Activated CD4-positive, alpha-beta T cell treated with anti-CD3 and anti-CD28 coated beads, Interleukin-2, amount 50 U/mL, for 16 hours (primary cell): ENCODE measurements at places on chromosomes 11 and 22.

GRCh38 chr11:9711454-9712307 is 47.8 kb downstream of the SWAP70 start:
- DNase-seq, result no peak

GRCh38 chr11:7651140-7651551 is 22.2 kb downstream of the CYB5R2 start:
- DNase-seq, result no peak

GRCh38 chr11:133956650-133957633 is at the start of gene IGSF9B:
Gene IGSF9B (minus strand): TSS chr11:133956968. CDS start chr11:133956754, 214 bp downstream.
- DNase-seq, result peak; percentile 91

- DNase-seq, result peak; percentile 79
Observed at GRCh38 chr11:6737872-6738466, 33.8 kb downstream of the OR2AG2 start.

GRCh38 chr22:46750863-46751443 is 11.5 kb upstream of the TBC1D22A start:
- DNase-seq, result no peak

- no peak for DNase-seq
Observed at GRCh38 chr11:78532991-78533390, 41.7 kb downstream of the NARS2 start.

GRCh38 chr11:96579656-96580055 is 189.8 kb downstream of the JRKL start:
- DNase-seq, result no peak

DNA sequence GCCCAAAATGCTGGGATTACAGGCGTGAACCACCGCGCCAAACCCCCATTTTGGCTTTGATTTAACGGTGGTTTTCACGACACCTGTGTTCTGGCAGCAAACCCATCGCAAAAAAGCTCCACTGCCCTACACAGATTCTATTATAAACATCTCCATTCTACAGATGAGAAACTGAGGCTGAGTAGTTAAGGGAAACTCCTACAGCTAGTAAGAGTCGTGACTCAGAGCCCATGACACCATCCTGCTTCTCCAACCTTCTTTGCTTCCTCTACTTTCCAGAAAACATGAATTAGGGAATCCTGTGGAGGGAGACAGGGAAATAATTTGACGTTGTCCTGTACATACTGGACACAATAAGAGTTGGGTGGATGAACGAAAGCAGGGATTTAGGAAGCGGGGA is 429 bp upstream of the SNX15 start:
- no peak for DNase-seq

GRCh38 chr11:1089738-1090599 is 15.3 kb downstream of the MUC2 start:
- no peak for DNase-seq

DNA sequence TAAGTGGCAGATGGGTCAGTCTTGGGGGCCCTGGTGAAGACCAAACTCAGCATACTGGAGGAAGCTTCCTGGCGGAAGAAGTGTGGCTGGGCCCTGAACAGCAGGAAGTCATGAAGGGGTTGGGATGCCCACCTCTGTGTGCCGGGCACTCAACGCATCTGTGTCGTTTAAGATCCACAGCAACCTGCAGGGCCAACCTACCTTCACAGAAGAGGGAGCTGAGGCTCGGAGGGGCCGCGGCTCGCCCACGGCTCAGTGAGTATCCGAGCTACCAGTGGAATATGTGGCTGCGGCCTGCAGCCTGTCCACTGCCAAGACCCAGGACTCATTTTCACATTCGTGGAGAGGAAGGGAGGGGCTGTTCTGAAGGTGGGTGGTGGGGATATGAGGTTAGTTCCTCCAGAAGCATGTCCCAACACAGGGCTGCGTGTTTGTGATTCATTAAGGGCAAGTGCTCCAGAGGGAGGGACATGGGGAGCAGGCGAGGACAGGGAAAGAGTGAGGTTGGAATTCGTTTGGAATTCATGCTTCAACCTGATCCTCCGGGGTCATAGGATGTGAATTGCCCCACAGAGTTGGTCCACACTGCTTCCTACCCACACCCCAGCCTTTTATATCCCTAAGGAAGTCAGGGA is 99.6 kb downstream of the MPPED1 start:
- DNase-seq, result no peak

GRCh38 chr22:48659404-48659996 is 1168.2 kb downstream of the BRD1 start:
- no peak for DNase-seq

DNA sequence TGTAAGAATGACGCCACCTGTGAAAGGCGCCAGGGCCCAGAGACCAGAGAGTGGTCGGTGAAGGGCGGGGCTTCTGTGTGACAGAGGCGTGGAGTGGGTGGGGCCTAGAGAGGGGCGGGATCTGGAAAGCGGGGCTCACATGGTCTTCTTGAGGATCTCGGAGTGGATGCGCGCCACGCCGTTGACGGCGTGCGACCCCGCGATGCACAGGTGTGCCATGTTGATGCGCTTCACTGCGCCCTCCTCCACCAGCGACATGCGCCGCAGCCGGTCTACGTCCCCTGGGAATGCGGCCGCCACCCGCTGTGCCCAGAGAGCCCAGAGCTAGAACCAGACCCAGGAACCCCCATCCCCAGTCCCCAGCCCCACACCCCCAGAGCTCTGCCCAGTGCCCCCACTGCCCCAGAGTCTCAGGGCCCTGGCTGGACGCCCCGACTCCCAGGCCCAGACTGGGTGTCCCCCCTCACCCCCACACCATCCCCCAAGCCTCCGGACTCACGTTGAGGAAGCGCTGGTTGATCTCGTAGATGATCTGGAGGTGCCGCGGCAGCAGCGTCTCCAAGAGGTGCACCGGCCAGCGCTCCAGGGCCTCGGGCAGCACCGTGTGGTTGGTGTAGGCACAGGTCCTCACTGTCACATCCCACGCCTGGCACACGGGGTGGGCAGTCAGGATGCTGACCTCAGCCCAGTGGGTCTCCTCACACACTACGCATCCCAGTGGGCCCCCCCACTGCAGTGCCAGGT is 6.2 kb downstream of the PYGM start:
- no peak for DNase-seq

GRCh38 chr11:33021937-33022336 is 6.3 kb downstream of the DEPDC7 start:
- no peak for DNase-seq

DNA sequence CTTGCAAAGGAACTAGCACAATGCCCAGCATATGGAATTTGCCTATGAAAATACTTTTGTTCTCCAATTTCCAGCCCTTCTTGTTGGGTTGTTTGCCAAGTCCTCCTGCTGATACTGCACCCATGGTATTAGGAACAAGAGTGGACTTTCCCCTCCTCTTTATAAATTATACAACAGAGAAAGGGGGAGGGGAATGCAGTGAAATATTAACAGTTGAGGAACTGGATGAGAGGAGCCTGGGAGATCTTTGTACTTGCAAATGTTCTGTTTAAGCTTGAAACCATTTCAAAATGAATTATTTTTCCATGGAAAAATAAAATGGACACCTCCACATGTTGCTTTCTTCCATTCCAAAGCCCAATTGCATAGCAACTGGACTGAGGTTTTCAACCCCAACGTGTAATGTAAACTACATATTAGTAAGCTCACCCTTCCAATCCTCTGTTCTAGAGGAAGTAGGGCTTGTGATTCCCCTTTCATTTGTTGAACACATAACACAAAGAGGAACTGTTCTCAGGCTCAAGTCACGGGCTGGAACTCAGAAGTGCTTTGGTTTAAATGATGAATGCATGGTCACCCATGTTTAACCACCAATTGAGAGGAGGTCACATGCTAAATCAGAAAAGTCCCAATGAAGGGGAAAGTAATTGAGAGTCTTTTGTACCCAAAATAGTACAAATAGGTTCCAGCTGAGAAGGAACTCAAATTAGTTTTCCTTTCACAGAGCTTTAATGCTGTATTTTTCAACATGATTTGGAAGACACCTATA is 66.2 kb upstream of the ZC3H12C start:
- DNase-seq, result no peak

GRCh38 chr11:83612891-83613766 is 327.0 kb upstream of the CCDC90B start:
- peak; percentile 24 for DNase-seq

DNA sequence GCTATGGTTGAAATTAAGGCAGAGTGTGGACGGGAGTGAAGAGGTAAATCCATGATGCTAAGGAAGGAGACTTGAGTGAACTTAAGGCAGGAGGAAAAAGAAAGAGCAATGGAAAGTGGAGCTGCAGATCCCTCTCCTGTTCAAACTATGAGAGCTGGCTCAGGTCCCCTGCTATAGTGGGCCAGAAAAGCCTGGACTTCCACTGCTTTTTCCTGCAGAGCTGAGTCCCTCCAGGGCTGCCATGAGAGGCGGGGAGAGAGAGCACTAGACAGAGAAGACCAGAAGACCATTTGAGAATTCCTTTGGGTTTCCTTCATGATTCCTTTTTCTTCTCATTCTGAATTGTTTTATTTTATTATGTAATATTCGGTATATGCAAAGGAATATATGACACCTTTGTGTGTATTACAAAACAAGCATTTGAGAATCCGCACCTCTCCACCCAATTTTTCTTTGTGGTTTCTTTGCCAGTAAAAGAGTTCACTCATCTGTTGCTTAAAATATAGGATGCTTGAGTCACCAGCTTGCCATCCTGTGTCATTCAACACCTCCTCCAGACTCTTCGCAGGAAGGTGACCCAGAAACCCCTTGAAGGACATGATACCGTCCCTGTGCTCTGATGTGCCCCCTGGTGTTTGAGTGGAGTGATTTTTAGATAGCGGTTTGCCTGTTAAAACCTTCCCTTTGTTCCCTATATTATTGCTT is 24.4 kb downstream of the SREBF2 start:
- DNase-seq, result peak; percentile 95

GRCh38 chr11:86013713-86014112 is 55.2 kb downstream of the PICALM start:
- DNase-seq, result no peak

DNA sequence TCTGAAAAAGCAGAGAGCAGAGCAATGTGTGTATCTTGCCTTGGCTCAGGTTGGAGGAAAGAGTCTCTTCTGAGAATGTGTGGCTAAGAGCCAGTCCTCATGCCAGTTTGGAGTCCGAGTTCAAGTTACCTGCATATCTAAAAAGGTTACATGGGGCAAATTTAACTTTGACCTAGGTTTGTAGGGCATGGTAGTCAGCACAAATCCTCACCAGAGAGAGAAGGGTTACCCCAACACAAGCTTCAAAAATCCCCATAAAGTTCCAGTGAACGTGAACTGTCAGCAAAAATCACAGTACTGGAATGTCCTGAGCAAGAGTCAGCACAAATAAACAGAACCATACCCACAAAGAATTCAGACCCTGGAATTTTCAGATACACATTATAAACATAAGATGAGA is 13.8 kb downstream of the SDHD start:
- DNase-seq, result no peak

DNA sequence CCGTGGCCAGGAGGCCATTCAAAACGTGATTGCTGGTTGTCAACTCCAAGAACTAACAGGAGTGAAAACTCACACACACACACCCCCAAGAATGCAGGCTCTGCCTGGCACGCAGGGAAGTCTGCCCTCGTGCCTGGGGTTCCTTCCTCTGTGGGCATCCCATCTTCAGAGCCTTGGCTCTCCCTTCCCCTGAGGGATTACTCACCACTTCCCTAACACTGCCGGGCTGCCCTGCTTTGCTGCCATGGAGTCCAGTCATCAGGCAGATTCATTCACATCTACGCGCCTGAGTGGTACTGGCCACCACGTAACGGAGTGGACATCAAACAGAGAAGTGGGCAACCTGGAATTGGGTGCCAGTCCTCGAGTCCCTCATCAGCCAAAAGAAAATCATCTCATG is 120.7 kb upstream of the TMEM45B start:
- no peak for DNase-seq
